ENCODE measurements at places on chromosomes 5 and 9.

DNA sequence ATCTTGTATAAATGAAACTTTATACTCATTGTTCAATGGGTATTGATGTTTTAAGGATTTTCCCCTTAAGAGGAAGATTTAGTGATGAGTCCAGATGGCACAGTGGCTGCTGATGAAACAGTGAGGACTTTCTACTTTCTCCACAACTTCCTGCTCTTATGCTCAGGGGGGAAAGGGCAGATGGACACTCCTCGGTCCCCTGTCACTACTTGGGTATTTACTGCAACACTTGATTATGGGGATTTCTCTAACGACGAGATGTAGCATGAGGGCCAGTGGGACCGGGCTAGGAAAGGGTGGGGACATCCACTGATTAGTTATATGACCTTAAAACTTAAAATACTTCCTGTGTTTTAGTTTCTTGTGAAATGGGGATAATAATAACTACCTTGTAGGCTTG lies 146.1 kb upstream of the HMHB1 start:
- no peak for DNase-seq

- no peak for DNase-seq
Observed at GRCh38 chr5:94968507-94969095, 316.3 kb downstream of the MCTP1 start.

DNA sequence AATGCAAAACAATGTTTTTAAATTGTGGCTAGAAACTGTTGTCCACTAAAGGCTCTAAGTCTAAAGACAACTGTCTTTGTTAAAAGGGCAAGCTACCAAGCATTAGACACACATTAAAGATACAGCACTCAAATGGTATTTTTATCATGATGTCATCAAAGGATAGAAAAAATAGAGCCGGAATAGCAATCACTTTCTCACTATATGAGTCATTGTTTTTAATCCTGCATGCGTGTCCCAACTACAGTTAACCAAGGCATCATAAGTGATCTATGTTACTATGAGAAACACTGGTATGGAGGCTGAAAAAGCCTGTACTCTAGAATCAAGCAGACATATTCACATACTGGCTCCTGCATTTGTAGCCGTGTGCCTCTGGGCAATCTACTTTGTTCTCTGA lies 1.9 kb upstream of the PJA2 start:
- DNase-seq: peak; percentile 7

GRCh38 chr5:24068524-24068923 lies 561.1 kb downstream of the PRDM9 start:
- no peak for DNase-seq

GRCh38 chr5:140366589-140367255 lies 6.7 kb downstream of the SLC4A9 start:
- DNase-seq: no peak

GRCh38 chr5:8685704-8686103 lies 816.8 kb downstream of the MTRR start:
- DNase-seq: no peak

- DNase-seq: no peak
Observed at GRCh38 chr5:146662229-146662628, 146.2 kb upstream of the GPR151 start.

DNA sequence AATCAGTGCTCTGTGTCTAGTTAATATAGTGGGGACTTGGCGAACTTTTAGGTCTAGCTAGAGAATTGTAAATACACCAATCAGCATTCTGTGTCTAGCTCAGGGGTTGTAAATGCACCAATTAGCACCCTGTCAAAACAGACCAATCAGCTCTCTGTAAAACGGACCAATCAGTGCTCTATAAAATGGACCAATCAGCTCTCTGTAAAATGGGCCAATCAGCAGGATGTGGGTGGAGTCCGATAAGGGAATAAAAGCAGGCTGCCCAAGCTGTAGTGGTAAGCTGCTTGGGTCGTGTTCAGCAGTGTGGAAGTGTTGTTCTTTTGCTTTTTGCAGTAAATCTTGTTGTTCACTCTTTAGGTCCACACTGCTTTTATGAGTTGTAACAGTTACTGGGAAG lies 3.6 kb upstream of the OTULINL start:
- DNase-seq: no peak

DNA sequence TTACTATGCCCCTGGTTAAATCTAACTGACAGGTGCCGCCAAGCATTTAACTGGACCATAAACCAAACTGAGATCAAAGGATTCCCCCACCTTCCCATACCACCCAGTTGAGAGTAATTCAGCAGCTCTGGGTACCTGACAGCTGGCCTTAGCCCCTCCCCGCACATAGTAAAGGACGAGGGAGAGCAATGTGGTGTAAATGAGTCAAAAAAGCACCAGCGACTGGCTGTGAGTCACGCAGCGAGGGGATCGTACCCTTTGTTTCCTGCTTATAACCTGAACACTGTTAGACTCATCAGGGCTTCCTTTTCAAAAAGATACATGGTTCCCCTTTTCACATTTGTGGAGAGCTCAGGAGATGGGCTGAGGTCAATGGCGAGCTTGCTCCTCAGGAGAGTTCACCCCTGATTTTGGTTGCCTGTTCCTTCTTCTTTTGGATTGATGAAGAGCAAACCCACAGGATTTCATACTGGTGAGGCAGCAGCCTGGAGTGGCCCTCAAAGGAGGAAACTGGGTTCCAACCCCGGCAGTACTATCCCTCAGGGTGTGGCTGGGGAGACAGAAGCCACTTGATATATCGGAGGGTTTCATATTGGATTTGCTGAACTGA lies 71.5 kb downstream of the ANKRD33B start:
- DNase-seq: peak; percentile 55

DNA sequence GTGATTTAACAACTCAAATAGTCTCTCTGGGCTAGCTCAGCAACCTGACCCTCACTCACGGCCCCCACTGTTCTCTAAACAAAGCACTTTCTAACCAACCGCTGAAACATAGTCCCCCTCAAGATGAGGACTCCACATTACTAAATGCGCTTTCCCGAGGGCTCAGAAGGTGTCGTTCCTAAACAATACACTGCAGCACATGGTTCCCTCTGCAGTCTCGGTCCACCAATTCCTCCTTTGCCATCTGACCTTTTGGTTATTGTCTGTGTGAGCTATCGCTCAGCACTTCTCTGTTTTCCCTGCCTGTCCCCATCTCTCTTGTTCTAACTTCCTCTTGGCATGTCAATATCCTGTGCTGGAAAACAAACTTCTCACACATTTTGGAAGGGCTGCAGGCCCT lies 7.2 kb downstream of the EPB41L4A start:
- no peak for DNase-seq

- DNase-seq: no peak
Observed at GRCh38 chr9:14311956-14312685, 1.8 kb downstream of the NFIB start.

GRCh38 chr5:146368137-146368536 lies 29.5 kb downstream of the POU4F3 start:
- no peak for DNase-seq

DNA sequence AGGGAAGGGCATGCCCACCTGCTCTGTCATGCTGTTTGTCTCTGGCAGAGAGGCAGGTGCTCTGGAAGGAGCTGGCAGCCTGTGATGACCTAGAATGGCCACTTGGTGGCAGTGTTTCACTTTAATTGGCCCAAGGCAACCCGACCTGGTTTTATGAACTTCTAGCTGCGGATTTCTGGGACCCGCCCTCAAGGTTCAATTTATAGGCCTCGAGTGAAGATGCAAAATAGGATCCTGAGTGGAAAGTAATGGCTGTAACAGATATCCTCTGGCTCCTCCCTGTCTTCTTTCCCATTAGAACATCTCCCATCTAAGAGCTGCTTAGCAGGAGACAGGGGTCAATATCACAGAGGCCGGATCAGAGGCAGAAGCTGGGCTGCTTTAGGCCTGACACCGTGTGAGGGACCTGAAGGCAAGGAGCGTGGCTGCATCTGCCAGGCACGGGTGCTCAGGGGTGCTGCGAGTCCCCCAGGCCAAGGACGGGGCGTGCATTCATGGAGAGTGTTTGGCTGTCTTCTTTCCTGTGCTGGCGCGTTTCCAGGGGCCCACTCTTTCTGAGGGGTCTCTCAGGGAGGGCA lies 56.7 kb upstream of the SLC28A3 start:
- peak; percentile 65 for DNase-seq

- DNase-seq: no peak
Observed at GRCh38 chr5:160082614-160083500, 36.4 kb downstream of the PWWP2A start.

DNA sequence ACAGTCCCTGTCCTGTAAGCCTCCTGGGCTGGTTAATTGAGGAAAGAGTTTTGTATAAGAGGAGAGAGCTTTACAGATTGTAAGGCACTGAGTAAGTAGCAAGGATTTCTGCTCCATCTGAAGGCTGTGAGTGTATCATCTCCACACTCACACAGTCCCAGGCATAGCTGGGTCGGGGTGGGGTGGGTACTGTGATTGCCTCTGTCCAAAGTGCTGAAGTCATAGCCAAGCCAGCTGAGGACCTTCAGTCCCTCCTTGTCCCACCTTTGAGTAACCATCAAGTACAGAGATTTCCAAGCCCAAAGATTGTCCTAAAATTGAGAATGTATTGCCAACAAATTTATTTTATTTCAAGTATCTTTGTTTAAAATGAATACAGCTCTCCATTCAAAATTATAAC lies 5.5 kb upstream of the DNAJB5 start:
- peak; percentile 44 for DNase-seq

DNA sequence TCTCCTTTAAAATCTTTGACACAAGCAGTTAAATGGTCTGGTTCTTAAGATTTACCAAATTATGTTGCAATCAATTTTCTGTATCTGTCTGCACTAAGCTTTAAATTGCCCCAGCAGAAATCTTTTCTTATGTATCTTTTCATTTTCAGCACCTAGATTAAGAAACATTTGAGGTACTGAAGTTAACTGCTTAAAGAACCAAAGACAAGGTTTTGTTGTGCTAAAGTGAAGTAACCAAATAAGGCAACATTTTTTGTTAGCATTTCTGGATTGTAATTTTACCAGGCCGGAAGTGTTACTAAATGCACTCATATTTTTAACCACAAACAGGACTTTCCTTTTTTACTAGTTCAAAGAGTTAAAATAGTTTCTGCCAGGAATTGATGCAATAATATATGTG lies 24.1 kb upstream of the MTAP start:
- DNase-seq: no peak

- DNase-seq: no peak
Observed at GRCh38 chr5:1508659-1509290, 15.0 kb downstream of the LPCAT1 start.

- DNase-seq: no peak
Observed at GRCh38 chr5:40477856-40478546, 201.7 kb upstream of the PTGER4 start.

DNA sequence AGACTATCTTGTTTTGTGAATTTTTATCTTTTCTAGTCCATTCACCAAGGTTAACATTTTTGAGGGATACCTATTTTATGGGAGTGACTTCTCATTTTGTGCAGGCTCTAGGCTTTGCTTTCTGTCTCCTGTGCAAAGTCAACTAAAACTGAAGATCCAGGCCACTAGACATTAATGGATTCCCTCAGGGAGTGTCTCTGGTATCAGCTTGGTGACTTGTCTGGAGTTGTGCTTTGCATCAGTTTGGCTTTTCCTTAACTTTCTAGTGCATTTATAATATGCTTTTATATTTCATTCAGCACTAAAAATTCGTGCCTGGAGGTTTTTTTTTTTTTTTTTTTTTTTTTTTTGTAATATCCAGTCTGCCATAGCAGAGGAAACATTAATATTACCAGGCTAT lies 144.2 kb downstream of the YIPF5 start:
- no peak for DNase-seq

DNA sequence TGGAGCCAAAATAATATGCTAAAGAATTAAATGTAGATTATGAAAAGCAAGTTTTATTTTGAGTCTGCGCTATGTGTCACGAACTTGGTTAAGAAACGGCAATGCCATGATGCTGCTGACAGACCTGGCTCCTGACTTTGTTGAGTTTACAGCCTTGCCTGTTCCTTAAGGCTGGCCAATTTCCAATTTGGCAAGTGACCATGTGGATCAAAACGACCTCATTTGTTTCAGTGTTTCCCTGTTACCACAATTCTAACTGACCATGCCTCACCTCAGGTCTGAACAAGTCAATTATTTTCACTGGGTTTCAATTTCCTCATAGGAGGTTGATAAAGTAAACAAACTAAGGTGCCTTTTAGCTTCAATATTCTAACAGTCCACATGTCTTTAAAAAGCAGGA lies 461.4 kb downstream of the ZNF608 start:
- no peak for DNase-seq

DNA sequence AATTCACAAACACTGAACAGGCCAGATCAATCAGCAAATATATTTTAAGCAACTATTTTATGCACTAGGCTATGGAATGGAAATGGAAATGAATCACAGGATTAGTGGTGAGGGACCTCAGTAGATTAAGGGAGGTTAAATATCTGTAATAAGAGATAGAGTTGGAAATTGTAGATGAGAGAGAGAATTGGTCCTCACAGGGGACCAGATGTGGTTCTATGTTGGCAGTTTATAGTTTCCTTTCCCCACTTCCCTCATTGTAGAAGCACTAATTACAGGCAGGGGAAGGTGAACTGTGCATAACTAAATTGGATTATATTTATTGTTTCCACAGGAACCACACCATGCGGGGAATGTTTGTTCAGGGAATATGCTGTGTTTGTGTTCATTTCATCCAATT lies 496.2 kb downstream of the ARHGEF28 start:
- DNase-seq: no peak

- no peak for DNase-seq
Observed at GRCh38 chr9:136326061-136326760, 1.1 kb upstream of the GPSM1 start.

DNA sequence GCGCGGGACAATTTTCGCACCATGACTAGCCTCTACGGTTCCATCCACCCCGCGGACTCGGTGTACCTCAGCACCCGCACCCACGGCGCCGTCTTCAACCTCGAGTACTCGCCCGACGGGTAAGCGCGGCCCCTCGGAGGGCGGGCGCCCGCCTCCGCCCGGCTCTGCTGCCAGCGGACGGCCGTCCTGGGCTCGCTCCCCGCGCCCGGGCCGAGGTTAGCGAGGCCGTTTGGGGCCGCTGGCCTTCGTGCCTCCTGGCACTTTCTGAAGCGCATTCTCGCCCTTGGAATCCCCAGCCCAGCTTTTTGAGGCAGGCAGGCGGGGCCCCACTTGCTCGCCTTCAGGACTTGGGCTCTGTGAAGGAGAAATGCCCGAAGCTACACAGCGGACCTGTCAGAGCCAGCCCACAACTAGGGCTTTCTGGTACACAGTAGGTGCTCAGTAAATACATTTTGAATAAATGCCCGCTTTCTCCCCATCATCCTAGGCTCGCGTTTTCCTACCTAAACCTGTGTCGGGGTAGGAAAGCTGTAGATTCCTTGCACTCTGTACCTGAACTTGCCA lies 772 bp downstream of the DCAF10 start:
- DNase-seq: no peak

- no peak for DNase-seq
Observed at GRCh38 chr9:127366594-127366993, 30.4 kb upstream of the SLC2A8 start.

Data from CD4-positive, alpha-beta T cell treated with Interleukin-6 for 4 hours (primary cell).